ENCODE measurements at places on chromosomes 2 and 18.

DNA sequence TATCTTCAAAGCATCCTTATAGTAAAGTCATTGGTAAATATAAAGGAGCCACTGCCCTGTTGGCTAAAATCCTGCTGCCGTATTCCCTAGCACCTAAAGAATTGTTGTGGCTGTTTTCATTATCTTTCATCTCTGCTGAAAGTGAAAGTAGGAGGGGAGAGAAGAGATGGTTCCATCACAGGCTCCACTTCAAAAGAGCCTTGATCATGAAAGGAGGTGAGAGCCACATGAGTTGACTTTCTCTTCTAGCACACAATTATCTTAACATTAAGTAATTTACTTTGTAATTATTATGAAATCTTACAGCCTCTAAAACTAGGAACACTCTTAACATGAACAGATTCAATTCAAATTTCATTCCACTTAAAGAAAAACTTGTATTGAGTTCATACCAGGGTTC is 1050.9 kb upstream of the LRRTM1 start:
- no peak for DNase-seq

- DNase-seq, result no peak
Measured at GRCh38 chr2:60872510-60872928, 8.9 kb upstream of the REL start.

GRCh38 chr2:160044728-160045127 is 17.7 kb downstream of the PLA2R1 start:
- DNase-seq, result no peak

GRCh38 chr18:72692086-72692485 is 147.9 kb upstream of the CBLN2 start:
- DNase-seq, result no peak

- no peak for DNase-seq
Measured at GRCh38 chr18:6574631-6575030, 154.9 kb upstream of the ARHGAP28 start.

GRCh38 chr2:241808051-241808720 is 807 bp upstream of the NEU4 start:
- no peak for DNase-seq

GRCh38 chr2:238427435-238428162 is 872 bp downstream of the ASB1 start:
- no peak for DNase-seq

GRCh38 chr2:7694076-7694985 is 777.1 kb downstream of the RNF144A start:
- no peak for DNase-seq

- no peak for DNase-seq
Measured at GRCh38 chr2:150467621-150467963, 19.9 kb downstream of the RND3 start.

DNA sequence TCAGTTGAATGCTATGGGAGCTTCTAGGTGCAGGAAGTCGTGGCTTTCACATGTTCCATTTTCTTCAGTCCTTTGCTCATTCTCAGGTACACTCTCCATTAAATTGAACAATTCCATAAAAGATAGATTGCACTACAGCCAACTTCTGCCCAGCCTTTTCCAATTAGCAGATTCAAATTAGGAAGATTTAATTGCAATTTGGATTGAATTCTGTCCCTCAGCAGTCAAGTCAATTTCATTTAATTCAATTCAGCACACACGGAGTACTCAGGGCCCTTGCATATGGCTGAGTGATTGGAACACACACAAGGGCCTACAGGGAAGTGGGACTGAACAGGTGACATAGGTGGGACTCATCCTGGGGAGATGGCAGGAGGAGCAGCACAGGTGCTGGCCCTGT is 220.4 kb downstream of the LOXHD1 start:
- DNase-seq, result no peak

- no peak for DNase-seq
Measured at GRCh38 chr2:25341011-25341727, 556 bp downstream of the DNMT3A start.

- DNase-seq, result no peak
Measured at GRCh38 chr2:140383781-140384180, 1603.6 kb upstream of the NXPH2 start.

GRCh38 chr18:45361125-45361851 is 254.0 kb upstream of the SLC14A2 start:
- DNase-seq, result no peak

GRCh38 chr2:181421131-181421458 is 36.1 kb upstream of the ITGA4 start:
- no peak for DNase-seq

- DNase-seq, result no peak
Measured at GRCh38 chr18:60466677-60467076, 94.1 kb upstream of the MC4R start.

- no peak for DNase-seq
Measured at GRCh38 chr2:228600265-228600664, 418.8 kb upstream of the SPHKAP start.

- no peak for DNase-seq
Measured at GRCh38 chr2:185436787-185437372, 301.7 kb upstream of the FSIP2 start.

GRCh38 chr2:46315103-46315890 is 18.1 kb downstream of the EPAS1 start:
- DNase-seq, result no peak

DNA sequence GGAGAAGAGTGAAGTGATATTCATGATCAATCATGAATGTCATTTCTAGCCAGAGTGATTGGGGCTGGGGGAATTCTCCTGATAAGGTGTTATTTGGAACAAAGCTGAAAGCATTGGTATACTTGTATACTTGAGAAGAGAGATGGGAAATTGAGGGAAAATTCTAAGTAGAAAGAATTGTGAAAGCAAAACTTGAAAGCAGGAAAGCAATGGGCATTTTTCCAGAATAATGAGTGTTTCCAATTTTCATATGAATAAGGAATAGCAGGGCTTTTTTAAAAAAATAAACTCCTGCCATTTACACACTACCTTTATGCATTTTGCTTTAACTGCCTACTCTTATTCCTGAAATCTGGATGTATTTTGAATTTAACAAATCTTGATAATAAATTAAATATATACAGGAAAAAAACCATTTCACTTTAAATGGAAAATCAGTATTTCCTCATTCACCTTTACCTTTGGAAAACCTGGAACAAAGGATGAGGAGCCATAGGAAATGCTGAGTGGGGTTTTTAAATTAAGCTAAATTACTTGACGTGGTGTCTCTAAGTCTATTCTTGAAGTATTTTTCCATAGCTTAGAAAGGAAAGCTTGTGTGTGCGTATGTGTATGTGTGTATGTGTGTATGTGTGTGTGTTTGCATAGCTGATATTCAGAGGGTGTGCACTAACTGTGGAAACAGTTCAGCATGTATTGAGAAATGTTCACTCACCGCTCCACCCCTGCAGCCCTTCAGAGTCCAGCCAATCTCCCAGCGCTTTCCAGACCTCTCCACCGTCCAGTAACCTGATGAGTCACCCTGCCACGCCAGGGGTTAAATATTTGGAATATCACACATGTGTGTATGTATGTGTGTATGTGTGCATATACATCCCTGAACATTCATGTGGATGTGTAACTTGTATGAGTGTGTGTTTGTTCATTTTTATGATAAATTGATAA is 427.3 kb downstream of the THSD7B start:
- no peak for DNase-seq

DNA sequence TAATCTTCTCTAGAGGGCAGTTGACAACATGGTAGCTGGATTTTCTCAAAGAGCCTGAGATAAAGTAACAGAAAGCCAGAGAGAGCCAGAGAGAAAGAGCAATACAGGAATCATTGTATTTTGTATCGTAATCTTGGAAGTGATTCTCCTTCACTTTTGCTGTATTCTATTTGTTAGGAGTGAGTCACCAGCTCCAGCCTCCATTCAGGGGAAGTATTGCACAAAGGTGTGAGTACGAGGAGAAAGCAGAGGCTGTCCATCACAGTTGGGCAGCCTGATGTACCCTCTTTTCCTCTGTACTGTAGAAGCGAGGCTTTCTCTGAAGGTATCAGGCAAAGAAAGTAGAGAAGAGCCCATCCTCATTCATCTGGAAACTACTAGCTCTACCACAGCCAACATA is 176.8 kb downstream of the KCNS3 start:
- DNase-seq, result no peak

- no peak for DNase-seq
Measured at GRCh38 chr2:61549546-61549945, 11.4 kb upstream of the XPO1 start.

DNA sequence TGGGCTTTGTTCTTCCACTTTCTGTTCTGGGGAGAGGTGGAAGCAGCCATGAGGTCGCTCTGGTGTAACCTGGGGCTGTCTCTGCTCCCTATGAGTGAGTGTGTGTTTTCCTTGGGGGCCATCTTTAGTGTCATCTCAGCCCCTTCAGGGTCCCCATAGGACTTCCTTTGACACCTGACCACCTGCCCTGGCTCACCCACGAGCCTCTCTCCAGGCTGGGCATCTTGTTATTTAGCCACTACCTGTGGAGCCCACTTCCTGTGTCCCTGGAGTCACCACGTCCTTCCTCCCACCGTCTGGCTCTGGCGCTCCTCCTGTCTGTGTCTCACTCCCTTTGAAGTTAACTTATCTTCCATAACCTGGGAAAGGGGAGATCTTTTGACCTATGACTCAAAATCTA is 176.0 kb downstream of the UXS1 start:
- no peak for DNase-seq

GRCh38 chr2:177717831-177718618 is 325.5 kb downstream of the AGPS start:
- no peak for DNase-seq

DNA sequence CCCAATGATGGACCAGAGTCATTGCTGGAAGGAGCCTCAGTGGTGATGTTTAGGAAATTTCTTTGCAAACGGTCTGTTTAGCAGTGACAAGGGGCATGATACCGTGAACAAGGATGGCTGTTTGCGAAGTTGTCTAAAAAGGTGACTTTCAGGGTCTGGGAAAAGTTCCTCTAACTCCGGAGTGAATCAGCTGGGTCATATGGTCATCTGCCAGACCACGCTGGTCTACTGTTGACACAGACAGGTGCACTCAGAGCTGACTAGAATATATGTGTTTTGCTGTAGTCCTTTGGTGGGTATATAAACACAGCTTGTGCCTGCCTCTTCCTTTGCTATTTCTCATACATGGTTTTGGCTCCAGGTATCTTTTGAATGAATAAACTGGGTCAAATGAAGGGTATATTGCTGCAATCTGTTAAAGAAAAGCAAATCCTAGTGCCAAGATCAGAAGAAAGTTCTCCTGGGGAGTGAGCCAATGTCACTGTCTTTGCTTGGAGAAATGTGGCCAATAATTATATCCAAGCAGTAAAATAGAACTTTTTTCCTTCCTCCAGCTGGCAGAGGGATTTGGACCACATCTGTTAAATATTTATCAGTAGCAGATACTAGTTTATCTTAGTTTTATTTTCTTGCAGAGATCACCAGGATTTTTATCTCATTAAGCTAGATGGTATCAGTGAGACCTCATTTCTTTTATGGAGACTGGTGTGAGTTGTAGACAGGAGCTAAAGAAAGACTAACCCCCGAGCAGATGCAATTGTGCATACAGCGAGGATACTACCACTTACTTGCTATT is 286.0 kb downstream of the TRIB2 start:
- no peak for DNase-seq

DNA sequence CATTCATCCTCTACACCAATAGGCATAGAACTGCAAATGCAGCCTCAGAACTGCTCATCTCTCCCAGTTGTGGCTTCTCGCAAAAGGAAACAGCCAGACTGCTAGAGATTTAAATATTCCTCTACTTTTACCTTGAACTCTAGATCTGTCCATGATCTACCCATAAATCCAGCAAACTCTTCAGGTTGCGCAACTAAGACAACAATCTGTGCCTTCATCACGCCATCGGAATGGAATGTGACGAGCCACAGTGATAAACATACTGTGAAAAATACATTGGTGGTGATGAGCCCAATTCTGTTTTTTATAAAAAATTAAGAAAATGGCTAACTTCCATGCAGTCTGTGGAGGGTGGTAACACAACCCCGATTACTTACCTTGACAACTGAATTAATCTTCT is 626.7 kb downstream of the LRRTM4 start:
- no peak for DNase-seq

- no peak for DNase-seq
Measured at GRCh38 chr2:83784315-83784714, 674.8 kb downstream of the SUCLG1 start.

GRCh38 chr2:239358062-239358754 is 42.6 kb downstream of the HDAC4 start:
- no peak for DNase-seq
